Activated CD8-positive, alpha-beta memory T cell treated with anti-CD3 and anti-CD28 coated beads, Interleukin-2, amount 50 U/mL, for 4 hours (primary cell): ENCODE measurements at places on chromosomes 11 and 22.

DNA sequence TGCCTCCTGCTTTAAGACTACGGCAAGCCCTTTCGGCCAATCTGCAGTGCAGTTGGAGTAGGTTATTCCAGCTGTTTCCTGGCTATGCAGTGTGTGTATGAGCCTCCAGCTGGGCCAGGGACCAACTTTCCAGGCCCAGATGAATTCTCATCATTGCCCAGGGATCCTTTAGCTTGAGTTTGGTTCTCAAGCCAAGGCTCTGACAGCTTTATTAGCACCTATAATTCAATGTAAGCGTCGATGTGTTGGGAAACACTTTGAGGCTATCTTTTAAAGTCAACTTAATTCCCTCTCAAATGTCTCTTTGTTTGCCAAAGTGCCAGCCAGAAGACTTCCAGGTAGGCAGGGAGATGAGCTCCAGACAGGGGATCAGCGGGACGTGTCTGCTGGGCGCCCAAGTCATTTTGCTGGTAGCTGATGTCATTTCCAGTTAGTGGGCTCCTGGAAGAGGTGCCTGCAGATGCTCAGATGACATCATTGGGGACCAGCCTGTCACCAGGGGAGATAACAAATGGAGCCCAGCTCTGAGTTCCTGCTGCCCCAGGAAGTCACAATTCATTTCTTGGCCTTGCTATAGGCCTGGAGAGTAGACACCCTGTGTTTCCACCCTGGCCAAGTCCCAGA lies 520.4 kb downstream of the SOX6 start:
- no peak for DNase-seq

- DNase-seq, result no peak
These were observed 21.6 kb downstream of the ZFTA start for GRCh38 chr11:63747011-63747410.

DNA sequence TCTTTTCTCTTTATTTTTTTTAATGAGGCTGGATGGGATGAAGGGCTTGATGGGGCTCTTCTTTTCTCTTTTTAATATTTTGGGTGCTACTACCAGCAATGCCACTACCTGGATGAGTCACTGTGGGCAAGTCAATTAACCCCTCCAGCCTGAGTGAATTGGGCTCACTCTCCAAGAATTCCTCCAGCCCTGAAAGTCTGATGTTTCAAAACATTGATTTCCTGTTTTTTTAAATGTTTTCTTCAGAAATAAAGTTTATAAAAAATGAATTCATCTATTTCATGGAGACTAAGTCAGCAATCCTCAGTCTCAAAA lies 812 bp upstream of the OR5A2 start:
- DNase-seq, result no peak

DNA sequence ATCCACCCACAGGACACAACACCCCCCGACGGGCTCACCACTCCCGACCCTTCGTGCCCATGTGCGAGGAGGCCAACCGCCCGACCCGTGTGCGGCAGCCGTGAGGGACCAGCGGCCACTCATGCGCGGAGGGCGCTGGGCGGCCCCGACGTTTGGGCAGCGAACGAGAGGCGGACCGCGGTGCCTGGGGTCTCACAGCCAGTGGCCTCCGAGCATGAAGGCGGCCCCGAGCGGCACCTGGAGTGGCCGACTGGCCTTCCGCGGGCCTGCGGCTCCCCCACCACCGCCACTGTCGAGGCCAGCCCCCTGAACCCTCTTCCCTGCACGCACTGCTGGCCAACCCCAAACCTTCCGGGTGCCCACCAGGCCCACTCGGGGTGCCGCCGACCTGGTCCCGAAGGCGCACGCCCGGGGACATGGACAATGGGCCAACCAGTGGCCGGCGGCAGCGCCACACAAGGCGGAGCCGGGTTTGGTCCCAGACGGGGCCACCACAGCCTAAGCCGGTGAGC lies 4274.9 kb upstream of the OR11H1 start:
- DNase-seq, result no peak

DNA sequence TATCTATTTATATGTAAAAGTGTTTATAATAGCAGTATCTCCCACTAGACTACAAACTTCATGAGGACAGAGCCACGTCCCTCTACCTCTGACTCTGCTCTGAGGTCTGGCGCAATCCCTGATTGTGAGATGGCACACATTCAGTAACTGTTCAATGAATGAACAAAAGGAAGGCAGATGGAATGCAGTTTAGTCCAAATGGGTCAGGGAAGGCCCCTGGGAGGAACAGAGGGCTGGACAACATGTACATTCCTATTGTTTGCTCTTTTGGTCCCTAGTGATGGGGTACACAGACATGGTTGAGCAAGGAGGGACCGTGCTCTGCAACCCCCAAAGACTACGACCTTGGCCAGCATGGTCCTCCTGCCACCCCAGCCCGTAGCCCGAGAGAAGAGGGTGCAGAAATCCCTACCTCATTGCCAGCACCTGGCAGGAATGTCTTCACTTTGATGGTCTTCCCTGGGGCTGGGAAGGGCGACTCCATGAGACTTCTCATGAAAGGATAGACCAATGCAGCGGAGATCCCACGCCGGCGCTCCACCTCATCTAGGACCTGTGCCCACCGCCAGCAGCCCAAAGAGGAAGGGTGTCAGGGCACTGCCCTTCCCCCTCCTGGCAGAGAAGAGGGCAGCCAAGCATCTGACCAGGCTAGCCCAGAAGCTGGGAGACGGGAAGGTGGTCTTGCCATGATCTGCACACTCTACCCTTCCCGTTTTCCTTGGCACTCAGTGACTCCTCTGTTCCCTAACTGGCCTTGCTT lies 24.3 kb downstream of the RPL27A start:
- DNase-seq, result no peak

DNA sequence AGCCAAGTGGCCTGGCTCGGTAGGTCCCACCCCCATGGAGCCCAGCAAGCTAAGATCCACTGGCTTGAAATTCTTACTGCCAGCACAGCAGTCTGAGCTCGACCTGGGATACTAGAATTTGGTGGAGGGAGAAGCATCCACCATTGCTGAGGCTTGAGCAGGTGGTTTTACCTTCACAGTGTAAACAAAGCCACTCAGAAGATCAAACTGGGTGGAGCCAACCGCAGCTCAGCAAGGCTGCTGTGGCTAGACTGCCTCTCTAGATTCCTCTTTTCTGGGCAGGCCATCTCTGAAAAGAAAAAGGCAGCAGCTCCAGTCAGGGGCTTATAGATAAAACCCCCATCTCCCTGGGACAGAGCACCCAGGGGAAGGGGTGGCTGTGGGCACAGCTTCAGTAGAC lies 22.3 kb upstream of the OR5B21 start:
- DNase-seq, result peak; percentile 26

DNA sequence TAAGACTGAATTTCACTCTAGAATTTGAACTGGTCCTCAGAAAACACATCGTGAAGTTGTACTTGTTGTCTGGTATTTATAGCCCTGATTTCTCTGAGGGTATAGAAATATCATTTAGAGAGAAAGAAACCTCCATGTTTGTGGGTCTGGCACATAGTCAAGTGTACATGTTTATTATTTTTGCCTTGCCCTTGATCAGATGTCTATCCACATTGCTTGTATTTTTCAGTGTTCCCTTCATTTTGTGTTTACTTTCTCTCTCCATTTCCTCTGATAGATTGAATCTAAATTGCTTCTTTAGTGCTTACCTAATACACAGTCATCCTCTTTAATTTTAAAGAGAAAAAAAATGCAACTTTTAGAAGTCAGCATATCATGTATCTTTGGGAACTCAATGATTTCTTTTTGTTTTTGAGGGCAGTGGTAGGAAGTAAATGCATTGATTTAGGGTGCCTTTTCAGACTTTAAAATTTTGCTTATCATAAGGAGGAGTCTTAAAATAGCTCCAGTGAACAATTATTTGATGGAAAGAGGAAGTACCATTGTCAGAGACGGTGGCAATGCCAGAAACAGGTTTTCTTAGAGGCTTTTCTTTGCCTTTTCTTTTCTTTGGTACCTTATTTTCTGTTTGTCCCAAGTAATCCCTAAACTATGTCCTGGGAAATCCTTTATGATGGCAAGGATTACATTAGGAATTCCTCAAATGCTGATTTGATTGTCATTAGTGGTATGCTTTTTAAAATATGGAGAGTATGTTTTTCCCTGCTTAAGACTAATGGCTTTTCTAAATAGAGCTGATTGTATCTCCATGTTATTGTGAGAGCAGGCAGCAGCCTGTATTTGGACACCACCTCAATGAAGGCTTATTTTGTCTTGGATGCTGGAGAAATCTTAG lies 29.8 kb upstream of the TECTA start:
- no peak for DNase-seq

DNA sequence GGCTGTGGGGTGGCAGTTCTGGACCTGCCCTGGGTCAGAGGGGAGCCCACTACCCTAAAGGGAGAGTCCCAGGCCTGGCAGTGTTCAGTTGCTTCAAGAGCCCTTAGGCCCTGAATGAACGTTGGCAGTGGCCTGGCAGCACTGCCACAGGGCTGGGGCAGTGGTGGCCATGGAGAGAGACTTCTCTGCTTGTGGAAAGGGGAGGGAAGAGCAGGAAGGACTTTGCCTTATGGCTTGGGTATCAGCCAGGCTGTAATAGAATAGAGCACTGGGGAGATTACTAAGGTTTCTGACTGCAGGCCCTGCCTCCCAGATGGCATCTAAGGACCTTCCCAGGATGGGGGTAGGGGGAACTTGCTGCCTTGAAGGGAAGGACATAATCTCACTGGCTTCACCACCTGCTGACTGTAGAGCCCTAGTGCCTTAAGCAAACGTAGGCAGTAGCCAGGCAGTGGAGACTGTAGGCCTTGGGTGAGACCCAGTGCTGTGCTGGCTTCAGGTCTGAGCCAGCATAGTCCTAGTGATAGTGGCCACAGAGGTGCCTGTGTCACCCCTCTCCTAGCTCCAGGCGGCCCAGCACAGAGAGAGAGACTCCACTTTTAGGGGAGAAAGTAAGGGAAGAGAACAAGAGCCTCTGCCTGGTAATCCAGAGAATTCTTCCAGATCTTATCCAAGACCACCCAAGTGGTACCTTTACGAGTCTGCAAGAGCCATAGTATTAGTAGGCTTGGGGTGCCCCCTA lies 27.6 kb downstream of the PLA2G6 start:
- DNase-seq, result no peak

DNA sequence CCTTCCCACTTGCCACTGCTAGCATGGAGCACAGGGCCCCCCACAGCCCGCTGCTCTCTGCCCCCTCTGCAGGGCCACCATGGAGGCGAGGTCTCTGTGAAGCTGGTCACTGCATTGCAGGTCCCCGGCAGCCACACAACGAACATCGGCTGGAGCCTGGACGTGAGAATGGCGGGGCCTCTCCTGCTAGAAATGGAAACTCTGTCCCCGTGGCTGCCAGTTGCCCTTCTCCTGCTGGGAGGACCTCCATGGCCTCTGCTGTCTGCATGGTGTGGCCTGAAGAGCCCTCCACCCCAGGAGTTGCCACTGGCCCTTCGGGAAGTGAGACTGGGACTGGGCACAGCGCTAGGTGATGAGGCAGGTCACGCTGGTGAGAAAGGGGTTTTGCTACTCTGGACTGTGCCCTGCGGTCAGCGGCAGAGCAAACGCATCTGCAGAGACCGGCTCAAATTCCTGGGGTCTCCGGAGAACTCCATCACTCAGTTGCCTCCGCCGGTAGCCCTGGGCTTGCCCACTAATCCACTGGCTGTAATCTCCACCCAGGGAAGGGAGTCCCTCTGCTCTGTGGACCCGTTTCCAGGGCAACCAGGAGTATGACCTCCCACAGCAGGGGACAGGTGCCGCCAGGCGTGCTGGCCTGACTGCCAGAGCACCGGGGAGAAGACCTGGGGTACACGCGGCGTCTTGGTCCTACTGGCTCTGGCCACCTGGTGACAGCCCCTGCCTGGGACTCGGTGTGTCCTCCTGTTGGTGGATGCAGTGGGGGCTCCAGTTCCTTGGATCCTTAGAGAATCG lies 806.3 kb downstream of the BRD1 start:
- no peak for DNase-seq

DNA sequence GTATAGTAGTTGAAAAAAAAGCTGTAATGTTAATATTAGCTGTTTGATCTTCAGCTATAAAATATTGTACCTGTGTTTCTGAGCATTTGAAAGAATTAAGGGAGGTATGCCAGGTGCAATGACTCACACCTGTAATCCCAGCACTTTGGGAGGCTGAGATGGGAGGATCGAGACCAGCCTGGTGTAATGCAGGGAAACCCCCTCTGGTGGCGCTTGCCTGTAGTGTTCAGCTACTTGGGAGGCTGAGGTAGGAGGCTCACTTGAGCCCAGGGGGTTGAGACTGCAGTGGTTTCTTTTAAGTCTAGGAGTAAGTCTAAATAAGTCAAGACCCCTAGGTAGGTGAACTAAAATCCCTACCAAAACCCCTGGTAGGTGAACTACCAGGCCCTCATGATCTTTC lies 37.1 kb downstream of the TAF1D start:
- no peak for DNase-seq

DNA sequence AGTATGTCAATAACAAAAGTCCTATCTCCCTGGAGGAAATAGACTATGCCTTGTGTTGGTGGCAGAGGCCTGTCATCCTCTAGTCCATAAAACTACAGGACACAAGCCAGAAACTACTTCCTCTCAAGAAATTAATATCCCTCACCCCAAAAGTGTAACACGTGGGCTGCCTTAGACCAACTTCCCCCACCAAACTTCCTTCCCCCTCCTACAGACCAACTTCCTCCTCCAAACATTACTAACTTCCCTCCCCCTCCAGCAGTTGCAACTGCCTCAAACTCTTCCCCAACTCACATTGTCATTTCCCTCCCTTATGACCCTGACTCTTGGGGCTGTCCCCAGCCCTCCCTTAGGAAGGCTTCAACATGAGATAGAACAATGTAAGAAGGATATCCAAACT lies 6.3 kb downstream of the OR52K2 start:
- no peak for DNase-seq

GRCh38 chr22:39545386-39546365 lies 13.1 kb upstream of the RPS19BP1 start:
- DNase-seq, result peak; percentile 72

DNA sequence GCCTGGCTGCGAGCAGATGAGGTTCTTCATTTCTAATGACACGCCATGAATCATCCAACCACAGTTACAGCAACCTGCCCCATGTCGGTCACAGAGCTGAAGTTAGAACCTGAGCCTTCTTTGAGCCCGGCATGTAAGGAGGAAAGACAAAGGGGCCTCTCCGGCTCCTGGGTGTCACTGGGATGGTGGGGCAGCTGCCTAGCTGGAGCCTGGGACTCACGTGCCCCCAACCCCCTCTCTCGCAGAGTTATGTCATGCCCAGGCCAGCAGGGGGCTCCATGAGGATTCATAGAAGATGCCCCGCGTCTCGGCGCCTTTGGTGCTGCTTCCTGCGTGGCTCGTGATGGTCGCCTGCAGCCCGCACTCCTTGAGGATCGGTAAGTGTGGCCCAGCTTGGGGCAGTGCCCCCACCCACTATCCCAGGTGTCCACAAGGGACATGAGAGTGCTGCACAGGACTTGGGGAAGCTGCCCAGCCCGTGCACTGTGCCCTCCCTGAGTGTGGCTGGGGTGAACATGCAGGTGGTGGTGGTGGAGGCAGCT lies 148.5 kb downstream of the GRIK4 start:
- DNase-seq, result no peak
